ENCODE measurements at places on chromosomes 1 and 21. TPM values are rescaled to one million over a fixed set of nuclear protein-coding genes. Genes with fewer than 3 reads are reported as not detected.

TACSTD2 gene
- not detected for total RNA-seq

OR2T29 gene
- total RNA-seq = not detected

RNF207 gene
- total RNA-seq = 7.9 TPM

ZBTB37 gene
- total RNA-seq = 1.3 TPM

OR6N1 gene
- total RNA-seq = not detected

PTPRC gene
- not detected for total RNA-seq

BEND5 gene
- not detected for total RNA-seq

ACTN2 gene
- not detected for total RNA-seq

CTPS1 gene
- total RNA-seq = 87.4 TPM

KRTAP20-3 gene
- total RNA-seq = not detected

KCNE1 gene
- total RNA-seq = not detected

EFNA3 gene
- 9.8 TPM for total RNA-seq

FAF1 gene
- total RNA-seq = 38.8 TPM

RXRG gene
- total RNA-seq = not detected

SYT6 gene
- 0.38 TPM for total RNA-seq

FCAMR gene
- total RNA-seq = not detected

SHISA4 gene
- 19.2 TPM for total RNA-seq

USF1 gene
- total RNA-seq = 44.7 TPM

FOXD3 gene
- total RNA-seq = 0.73 TPM

LRRC8B gene
- 3.1 TPM for total RNA-seq

CFHR2 gene
- not detected for total RNA-seq

USH2A gene
- total RNA-seq = not detected

ADAMTS5 gene
- total RNA-seq = not detected

HES2 gene
- total RNA-seq = 2.6 TPM

OR2L13 gene
- not detected for total RNA-seq

TNNT2 gene
- not detected for total RNA-seq

DSTYK gene
- total RNA-seq = 9.5 TPM

C1orf159 gene
- total RNA-seq = 9.0 TPM

CRP gene
- total RNA-seq = not detected

TDRD5 gene
- total RNA-seq = not detected

ARPC5 gene
- total RNA-seq = 176 TPM

GPATCH4 gene
- total RNA-seq = 62.9 TPM

HES5 gene
- not detected for total RNA-seq

Measured in A549 treated with Mapracorat at 1 μM for 4 hours (cell line).